ENCODE measurements at places on chromosomes 7 and 10.

DNA sequence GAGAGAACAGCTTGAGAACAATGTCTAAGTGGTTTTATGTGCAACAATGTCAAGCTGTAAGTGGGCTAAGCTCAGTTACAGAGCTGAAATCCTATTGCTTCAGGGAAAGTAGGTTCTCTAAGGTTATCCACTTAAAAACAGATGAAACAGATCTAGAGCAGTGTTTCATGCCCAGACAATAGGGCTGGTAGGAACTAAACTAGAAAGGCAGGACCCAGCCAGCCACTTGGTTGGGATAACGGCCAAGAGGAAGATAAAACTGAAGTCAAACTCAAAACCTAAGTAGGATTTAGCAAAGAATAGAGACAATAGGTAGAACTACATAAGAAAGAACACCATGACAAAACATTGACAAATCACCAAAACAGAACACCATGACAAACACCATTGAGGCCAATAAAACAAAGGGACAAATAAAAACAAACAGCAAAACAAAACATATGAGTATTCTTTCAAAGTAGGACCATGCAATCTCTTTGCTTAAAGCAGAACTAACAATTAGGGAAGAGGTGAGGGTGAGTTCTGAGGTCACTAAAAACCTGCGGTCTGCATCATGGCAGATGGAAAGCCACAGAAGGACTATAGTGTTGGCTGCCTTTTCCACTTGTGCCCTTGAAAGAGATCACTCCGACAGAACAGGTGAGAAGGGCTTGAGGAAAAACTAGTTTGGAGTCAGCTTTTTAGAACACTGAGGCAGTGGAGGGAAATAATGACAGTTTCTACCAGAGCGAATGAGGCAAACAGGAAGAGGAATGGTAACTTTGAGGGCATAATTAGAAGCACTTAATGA, 81.0 kb downstream of the HGF start:
- no peak for DNase-seq

DNA sequence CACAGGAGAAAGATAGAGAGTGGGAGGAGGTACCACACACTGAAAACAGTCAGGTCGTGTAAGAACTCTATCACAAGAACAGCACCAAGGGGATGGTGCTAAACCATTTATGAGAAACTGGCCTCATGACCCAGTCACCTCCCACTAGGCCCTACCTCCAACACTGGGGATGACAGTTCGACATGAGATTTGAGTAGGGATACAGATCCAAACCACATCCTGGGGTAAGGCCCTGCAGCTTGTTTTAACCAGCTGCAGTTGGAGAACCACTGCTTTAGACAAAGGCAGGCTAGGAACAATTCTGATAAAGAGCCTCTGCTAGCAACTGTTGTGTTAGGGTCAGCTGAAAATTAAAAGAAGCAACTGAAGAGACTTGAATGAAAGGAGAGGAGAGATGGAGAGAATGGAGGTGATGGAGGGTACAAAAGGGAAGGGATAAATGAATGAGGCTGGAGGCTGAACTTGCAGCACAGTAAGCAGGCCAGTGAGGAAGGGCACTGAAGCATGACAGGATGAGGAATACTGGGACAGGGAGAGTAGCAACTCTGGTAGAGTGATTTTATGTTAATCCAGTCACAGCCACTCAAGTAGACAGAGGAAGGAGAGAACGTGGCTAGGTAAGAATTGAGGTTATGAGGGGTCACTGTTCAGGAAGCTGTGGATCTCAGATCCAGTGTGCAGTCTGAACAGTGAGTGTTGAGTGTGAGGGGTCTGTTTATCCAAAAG, 23.6 kb downstream of the MEST start:
- no peak for DNase-seq

GRCh38 chr7:38492010-38492409, 139.2 kb downstream of the AMPH start:
- DNase-seq: no peak

GRCh38 chr10:58556516-58557165, 44.0 kb downstream of the BICC1 start:
- no peak for DNase-seq

GRCh38 chr10:30821261-30821993, 191.9 kb upstream of the LYZL2 start:
- DNase-seq: no peak

DNA sequence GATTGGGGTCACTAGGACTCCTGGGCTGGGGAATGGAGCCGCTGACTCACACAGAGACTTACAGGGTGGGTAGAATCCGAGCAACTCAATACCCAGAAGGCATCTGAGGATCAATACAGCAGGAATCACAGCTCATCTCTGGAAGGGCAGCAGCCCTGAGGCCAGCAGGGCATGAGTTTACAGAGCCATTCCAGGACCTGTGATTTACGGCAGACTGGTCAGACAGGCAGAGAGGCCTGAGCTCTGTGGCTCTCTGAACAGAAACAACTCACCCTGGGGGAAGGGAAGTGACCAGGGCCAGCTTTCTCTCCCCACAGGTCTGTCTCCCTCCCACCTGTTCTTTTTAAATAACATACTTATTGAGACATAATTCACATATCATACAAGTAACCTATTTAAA, 88.2 kb upstream of the CXCL12 start:
- no peak for DNase-seq

DNA sequence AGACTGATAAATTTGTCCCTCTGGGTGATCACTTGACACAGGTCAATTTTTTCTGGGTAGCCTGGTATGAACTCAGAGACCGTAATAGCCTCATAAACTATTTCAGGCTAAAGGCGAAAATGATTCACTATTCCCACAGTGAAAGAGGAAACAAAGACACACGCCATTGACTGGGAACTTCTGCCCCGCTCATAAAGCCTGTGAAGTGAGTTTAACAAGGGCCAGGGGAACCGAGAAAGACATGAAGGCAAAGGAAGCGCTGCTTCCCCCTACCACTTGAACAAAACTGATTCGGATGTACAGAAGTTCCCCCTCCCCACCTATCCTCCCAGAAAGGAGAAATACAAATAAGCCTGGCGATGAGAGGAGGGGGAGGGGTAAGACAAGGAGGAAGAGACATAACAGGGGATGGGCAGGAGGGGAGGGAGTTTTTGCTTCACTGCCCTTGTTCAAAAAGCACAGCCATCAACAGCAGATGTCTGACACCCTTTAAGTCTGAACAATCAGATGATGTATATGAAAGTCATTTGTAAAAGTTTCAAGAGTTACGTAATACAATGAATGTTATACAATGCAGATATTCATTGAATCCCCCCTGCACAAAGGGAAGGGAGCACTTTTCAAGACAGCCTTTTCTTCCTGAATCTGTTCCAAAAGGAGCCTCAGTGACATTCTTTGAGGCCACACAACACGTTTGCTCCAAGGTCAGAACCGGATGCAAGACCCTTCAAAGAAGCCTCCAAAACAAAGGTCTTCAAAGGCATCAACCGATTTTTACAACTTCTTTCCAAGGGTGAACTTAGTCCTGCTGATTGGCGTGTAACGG, 734 bp downstream of the ABCB4 start:
- peak; percentile 51 for DNase-seq
